Bronchial smooth muscle cell (primary cell): ENCODE measurements at places on chromosomes 11 and 22. TPM values are rescaled to one million over a fixed set of nuclear protein-coding genes. Genes with fewer than 3 reads are reported as not detected.

Gene AQP11
- 3.9 and 4.4 TPM in 2 replicates for total RNA-seq

Gene TEX54
- total RNA-seq = not detected in 2 replicates

Gene DUSP8
- under 0.01 and 0.09 TPM in 2 replicates for total RNA-seq

Gene TRPM5
- total RNA-seq = 0.09 TPM in 1 of 2 replicates, not detected in the other

Gene RTN4R
- total RNA-seq = 0.32 TPM in 1 of 2 replicates, not detected in the other

Gene COA4
- total RNA-seq = 57.5 and 74.7 TPM in 2 replicates

Gene KCNJ1
- under 0.01 TPM in 1 of 2 replicates, not detected in the other for total RNA-seq

Gene FXYD2
- 0.09 and 0.16 TPM in 2 replicates for total RNA-seq

Gene MYO18B
- total RNA-seq = under 0.01 TPM in 1 of 2 replicates, not detected in the other

Gene PAK1
- total RNA-seq = 30.7 and 32.0 TPM in 2 replicates

Gene GAL3ST3
- total RNA-seq = under 0.01 TPM in 1 of 2 replicates, not detected in the other

Gene FGF4
- not detected in 2 replicates for total RNA-seq

Gene SLC6A5
- not detected in 2 replicates for total RNA-seq

Gene PHLDA2
- total RNA-seq = 0.52 and 1.7 TPM in 2 replicates

Gene SLC22A12
- total RNA-seq = not detected in 2 replicates

Gene UCP3
- 0.09 and 0.16 TPM in 2 replicates for total RNA-seq

Gene ZNF214
- 8.0 and 19.6 TPM in 2 replicates for total RNA-seq

Gene KCNE3
- 1.7 and 3.8 TPM in 2 replicates for total RNA-seq

Gene TPBGL
- not detected in 2 replicates for total RNA-seq

Gene APOL3
- total RNA-seq = 18.4 and 26.5 TPM in 2 replicates

Gene BID
- 16.2 and 22.9 TPM in 2 replicates for total RNA-seq

Gene MMP3
- 0.52 and 19.1 TPM in 2 replicates for total RNA-seq

Gene TUB
- total RNA-seq = 7.6 and 9.5 TPM in 2 replicates

Gene KRTAP5-2
- not detected in 2 replicates for total RNA-seq

Gene NRIP3
- total RNA-seq = 3.0 and 15.9 TPM in 2 replicates

Gene OR52I2
- not detected in 2 replicates for total RNA-seq

Gene OR8G1
- total RNA-seq = not detected in 2 replicates

Gene PKNOX2
- 0.32 and 0.77 TPM in 2 replicates for total RNA-seq

Gene PANX3
- total RNA-seq = not detected in 2 replicates

Gene OR52E5
- total RNA-seq = not detected in 2 replicates
